Stimulated activated naive CD4-positive, alpha-beta T cell treated with Interleukin-2 at 50 U/mL for 16 hours (primary cell): ENCODE measurements at places on chromosomes 7 and 10.

GRCh38 chr7:30222515-30223215, 61.7 kb upstream of the ZNRF2 start:
- no peak for DNase-seq

DNA sequence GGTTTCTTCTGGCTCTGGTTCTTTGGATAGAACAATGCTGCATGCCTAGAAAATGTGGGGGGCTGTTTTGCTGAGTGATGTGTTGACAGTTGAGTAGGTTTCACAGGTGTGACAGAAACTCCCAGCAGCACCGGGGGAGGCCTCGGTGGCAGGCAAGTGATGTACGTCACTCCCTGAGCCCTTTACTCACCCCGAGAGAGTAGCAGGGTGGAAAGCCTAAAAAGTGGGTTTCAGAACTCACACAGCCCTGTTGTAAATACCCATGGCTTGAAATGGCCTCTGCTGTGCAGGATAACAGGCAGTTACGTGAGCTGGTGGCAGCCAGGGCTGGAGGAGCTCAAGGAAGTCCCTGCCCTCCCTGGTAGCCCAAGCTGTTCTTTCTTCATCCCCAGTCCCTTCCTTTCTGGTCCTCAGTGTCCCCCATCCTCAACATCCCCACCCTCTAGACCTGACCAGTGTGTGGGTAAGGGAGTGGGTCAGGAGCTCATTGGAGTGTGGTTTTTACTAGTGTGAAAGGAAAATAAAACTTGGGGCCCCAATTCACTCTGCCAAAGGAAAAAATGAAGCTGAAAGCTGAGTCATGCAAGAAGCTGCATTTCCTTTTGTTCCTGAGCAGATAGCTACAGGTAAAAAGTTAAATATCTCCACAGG, 258.1 kb downstream of the STK31 start:
- no peak for DNase-seq

DNA sequence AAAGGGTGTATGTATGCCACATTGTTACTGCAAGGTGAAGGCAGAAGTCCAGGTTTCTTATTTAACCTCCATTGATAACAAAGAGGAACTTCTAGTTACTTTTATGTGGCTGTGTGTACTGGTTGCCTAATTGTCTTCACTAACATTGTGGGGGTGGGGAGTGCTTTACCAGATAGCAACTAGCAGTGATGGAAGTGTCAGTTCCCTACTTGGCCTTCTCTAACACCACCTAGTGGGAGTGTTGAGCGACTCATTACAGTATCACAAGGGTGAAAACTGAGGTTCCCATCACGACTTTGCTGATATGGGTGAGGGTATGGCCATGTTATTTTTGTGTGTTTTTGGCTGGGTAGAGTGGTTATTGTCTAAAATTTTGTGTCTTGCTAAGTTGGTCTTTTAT, 274.4 kb downstream of the THSD7A start:
- DNase-seq = no peak

- DNase-seq = no peak
Measured at GRCh38 chr10:123683459-123683858, 17.3 kb downstream of the GPR26 start.

GRCh38 chr7:27808626-27809025, 68.7 kb downstream of the TAX1BP1 start:
- no peak for DNase-seq

DNA sequence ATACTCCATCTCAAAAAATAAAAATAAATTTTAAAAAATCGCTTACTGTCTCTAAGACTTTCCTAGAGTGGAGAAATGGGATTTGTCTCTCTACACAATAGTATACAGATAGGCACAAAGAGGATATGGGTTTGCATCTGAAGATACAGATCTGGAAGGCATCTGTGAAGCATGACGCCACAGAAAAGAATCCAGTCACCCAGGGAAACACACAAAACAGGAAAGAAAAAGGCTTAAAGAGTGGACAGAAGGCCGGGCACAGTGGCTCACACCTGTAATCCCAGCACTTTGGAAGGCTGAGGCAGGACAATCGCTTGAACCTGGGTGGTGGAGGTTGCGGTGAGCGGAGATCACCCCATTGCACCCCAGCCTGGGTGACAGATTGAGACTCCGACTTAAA, 61.3 kb downstream of the SKIDA1 start:
- DNase-seq = no peak

DNA sequence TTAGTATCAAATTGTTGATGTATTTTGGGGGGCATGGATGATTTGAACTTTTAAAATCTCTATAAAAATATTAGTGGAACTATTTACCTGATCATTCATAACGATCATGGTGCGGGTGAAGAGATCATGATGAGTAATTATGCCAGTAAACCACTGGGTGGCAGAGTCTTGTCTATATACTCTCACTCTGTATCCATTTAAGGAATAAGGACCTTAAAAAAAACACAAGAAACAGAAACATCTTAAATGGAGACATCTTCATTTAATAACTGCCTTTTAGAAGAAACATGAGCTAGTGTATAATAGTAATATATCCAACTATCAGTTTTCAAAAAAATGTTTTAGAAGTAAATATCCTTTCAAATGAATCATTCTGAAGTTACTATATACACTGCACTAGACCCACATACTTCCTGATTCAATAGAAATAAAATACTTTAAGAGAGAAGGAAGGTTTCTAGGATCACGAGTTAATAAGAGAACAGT, 84.0 kb downstream of the NRBF2 start:
- no peak for DNase-seq

DNA sequence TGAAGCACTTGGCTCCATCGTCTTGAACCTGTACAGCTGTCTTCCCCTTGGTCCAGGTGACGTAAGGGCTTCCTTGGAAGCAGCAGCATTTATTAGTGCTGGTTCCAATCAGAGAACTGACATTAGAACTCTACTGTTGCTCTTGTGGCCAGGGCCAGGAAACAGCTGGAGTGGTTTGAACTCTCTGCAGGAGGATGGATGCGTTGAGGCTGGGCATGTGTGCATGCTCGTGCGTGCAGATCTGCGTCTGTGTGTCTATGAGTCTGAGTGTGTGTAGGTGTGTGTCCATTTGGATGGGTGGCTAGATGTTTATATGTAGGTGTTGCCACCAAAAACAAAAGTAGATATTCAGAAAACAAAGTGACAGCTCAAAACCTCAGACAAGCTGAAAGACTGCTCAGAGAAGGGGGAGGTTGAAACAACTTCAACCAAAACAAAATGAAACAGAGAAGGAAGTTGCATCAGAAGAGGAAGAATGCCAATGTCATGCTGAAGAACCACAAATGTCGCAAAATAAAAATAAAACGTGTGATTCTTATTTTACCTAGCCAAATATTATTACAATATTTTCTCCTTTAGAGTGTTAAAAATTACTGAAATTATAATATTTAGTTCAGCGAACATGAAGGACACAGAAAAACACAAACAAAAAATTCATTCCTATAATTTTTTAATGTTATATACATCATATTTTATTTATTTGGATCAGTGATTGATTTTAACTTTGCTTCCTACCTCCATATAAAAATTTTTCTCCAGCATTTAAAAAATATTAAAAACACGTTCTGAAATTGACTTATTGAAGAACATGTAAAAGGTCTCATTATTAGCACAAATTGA, 96.1 kb upstream of the MKLN1 start:
- peak; percentile 73 for DNase-seq

- no peak for DNase-seq
Measured at GRCh38 chr7:71868797-71869196, 543.3 kb downstream of the CALN1 start.

DNA sequence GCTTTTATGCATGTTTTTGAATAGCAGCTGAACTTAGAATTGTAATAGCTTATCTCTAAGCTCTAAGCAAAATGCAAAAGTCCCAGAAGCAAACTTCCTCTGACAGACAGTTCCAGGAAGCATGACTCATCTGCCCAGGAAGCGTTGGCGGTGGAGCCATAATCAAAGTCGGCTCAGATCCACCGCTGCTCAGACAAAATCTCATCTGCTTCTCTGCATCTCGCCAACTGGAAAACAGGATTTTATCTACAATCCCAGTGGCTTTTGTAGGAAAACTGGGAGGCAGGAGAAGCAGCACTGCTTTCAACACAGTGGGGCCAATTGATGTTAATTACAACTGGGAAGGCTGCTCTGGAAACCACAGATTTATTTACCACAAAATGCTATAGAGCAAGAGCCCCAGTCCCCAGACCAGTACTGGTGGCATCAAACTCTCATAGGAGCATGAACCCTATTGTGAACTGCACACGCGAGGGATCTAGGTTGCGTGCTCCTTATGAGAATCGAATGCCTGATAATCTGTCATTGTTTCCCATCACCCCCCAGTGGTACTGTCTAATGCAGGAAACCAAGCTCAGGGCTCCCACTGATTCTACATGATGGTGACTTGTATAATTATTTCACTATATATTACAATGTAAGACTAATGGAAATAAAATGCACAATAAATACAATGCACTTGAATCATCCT, 99.9 kb downstream of the CUBN start:
- peak; percentile 91 for DNase-seq

DNA sequence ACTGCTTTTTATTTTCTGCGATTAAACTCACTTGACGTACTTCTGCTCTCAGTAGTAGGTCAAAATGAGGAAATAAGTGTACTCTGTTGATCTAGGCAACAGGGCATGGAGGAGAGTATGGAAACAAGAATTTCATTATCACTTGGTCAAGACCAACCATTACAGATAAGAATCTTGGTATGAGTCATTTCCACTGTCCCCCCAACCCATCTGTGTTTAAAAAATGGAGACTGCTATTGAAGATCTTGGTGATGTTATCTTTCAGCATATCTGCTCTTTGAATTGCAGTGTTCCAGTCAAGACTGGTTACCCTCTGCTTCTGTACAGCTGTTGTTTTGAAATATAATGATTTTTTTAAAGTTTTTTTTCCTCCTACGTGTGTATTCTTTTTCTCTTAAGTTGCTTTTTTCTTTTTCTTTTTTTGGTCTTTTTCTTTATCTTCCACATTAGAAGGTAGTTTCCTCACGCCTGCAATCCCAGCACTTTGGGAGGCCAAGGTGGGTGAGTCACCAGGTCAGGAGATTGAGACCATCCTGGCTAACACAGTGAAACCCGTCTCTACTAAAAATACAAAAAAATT, 11.7 kb downstream of the STAM start:
- DNase-seq = no peak

GRCh38 chr7:30879139-30880124, 32.2 kb upstream of the AQP1 start:
- DNase-seq = no peak

DNA sequence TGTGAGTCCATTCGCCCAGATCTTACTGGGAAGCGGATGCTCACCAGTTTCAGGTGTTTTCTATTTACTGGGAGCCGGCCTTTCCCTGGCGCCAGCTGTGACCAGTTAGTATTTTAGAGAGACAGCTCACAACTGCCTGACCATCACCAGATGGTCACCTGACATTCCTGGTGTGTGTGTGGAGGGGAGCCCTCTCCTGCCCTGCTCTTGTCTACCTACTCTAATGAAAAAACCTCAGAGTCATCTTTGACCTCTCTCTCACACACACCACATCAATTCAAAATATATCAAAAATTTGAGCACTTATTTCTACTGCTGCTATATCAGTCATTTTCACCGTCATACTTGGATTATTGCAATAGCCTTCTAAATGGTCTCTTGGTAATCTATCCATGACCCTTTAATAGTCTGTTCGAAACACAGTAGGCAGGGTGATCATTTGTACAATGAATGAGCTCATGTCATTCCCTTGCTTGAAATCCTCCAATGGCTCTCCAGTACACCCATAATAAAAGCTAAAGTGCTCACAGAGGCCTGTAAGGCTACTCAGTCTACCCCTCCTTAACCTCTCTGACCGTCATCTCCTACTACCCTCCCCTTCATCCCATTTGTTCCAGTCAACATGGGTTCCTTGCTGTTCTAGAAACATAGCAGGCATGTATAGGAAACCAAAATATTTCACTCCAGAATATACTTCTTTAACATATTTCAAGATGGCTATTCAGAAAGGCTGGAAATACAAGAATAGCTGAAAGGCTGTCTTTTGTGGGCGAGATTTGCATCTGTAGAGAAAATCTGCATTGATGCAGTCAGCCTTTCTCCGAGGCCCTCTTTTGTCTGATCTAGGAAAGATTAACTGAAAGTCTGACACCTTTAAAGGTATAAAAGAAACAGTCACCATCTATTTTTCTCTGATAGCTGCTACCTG, 17.5 kb upstream of the NT5C3A start:
- no peak for DNase-seq

- no peak for DNase-seq
Measured at GRCh38 chr7:129771928-129772479, 160.5 kb downstream of the NRF1 start.

DNA sequence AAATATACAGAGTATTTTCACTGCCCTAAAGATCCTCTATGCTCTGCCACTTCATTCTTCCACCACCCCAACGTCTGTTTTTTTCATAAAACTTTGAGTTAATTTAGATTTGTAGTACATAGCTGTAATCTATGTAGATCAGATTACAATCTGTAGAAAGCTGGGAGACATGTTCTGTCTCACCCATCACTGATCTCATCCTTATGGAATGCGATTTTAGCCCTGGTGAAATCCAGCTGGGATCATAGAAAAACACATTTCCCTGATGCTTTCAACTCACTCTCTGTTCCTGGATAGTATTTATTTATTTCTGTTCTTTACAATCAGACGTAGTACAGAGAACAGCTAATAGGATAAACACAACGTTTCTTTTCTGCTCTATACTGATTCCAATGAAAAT, 521.0 kb downstream of the KIF20B start:
- no peak for DNase-seq

DNA sequence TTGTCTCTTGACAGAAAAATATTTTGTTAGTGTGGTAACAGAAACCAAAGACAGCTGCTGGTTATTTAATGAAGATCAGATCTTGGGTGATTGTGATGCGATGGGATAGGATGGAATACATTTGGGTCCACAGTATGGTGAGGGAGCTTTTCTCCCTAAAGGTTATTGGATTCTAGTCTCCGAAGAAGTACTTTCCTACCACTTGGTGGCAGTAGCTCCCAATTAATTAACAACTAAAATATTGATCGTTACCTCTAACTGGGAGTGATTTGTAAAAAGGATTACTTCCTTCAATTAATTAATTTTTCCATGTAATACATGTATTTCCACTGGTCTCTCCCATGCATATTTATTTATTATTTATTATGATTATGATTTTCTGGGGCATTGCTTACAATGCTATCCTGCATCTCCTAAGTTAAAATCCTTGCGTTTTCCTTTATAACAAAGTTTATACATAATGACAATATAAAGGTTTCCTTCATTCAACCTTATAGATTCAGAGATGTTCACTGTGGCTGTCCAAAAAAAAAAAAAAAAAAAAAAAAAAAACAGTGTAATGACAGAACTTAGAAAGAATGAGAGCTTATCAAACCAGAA, 25.6 kb downstream of the TMEM196 start:
- DNase-seq = no peak

GRCh38 chr10:78864761-78865537, 203.8 kb upstream of the ZMIZ1 start:
- no peak for DNase-seq

GRCh38 chr10:75600833-75601232, 169.4 kb downstream of the LRMDA start:
- no peak for DNase-seq

GRCh38 chr7:155283565-155284194, 14.0 kb upstream of the INSIG1 start:
- DNase-seq = no peak
